Spleen (tissue), 13 donors: ENCODE measurements at places on chromosomes 2 and 18.

- peak; percentile 67 for DNase-seq
Measured at GRCh38 chr2:17805717-17806363, 10.4 kb upstream of the MSGN1 start.

- DNase-seq: no peak
Measured at GRCh38 chr2:30987566-30987965, 150.7 kb downstream of the GALNT14 start.

GRCh38 chr2:195711478-195711877 is 54.5 kb downstream of the SLC39A10 start:
- no peak for DNase-seq

GRCh38 chr2:137050949-137051348 is 285.6 kb downstream of the THSD7B start:
- DNase-seq: no peak

- no peak for DNase-seq
Measured at GRCh38 chr18:64668461-64668962, 519.6 kb upstream of the LINC00305 start.

DNA sequence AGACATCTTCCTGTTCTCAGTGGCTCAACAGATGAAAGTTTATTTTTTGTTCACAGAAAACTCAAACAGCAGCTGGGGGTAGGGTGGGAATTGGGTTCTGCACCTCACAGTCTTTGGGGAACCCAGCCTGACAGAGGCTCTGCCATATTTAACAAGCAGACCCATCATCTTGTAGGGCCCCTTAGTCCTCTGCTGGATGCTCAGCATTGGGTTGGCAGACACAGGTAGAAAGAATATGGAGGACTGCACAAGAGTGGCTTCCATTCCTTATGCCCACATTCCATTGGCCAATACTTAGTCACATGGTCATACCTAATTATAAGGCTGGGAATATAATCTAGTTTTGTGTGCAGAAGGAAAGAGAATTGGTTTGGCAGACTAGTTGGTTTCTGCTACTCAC is 89.1 kb downstream of the MYO3B start:
- no peak for DNase-seq

- no peak for DNase-seq
Measured at GRCh38 chr2:64601034-64601754, 52.5 kb downstream of the SERTAD2 start.

GRCh38 chr2:5373200-5373599 is 319.0 kb upstream of the SOX11 start:
- DNase-seq: no peak

DNA sequence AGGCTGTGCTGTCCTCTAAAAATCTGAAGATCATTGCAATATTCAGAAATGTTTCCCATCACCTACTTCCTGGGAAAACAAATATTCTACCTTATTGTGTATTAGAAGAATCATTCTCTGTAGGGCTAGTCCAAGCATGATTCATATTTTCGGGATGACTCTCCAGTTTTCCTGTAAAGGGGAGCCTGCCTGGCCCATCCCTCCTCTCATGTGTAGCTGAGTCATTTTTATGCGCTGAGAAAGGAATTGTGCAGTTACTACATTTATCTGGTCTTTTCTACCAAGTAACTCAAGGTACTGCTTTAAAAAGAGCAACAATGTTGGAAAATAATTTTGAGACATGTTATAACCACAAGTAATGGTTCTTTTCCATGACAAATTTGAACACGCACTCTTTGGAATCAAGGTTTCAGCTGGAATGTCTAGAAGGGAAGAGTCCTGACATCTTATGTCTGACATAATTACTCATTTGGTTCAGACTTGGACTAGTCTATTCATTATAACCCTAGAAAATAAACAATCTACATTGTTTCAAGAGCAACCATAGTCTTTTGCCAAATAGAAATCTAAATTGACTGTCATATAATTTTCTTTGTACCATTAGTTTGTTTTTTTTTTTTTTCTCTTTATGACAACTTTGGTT is 6.6 kb downstream of the DSG3 start:
- no peak for DNase-seq

- no peak for DNase-seq
Measured at GRCh38 chr2:86239745-86240144, 40.5 kb downstream of the MRPL35 start.

GRCh38 chr2:236946871-236947270 is 138.8 kb upstream of the COPS8 start:
- DNase-seq: peak; percentile 54

DNA sequence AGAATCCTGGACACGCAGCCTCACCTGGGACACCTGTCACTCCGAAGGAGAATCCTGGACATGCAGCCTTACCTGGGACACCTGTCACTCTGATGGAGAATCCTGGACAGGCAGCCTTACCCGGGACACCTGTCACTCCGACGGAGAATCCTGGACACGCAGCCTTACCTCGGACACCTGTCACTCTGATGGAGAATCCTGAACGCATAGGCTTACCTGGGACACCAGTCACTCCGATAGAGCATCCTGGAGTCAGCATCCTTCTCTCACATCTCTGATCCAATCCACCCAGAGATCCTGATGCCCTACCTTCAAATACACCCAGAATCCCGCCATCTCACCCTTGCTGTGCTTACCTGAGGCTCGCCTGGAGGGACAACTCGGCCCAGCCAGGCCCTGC is 154.9 kb downstream of the NDUFA10 start:
- no peak for DNase-seq

DNA sequence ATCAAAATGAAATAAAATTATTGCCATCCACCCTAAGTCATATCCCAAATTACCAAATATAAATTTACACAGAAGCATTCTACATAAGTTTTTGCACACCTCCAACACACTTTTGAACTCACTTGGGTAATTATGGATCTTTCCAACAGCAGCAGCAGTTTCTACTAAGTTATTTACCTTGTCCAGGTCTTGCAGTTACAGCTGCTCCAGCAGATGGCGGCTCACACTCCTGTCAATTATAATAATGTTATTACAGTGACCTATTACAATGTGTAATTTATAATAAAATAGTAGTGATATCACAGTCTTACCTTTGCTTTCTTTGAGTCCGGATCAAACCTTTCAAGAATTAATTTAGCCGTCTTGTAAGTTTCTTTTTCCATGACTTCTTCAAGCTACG is 37.9 kb downstream of the LNPK start:
- no peak for DNase-seq

DNA sequence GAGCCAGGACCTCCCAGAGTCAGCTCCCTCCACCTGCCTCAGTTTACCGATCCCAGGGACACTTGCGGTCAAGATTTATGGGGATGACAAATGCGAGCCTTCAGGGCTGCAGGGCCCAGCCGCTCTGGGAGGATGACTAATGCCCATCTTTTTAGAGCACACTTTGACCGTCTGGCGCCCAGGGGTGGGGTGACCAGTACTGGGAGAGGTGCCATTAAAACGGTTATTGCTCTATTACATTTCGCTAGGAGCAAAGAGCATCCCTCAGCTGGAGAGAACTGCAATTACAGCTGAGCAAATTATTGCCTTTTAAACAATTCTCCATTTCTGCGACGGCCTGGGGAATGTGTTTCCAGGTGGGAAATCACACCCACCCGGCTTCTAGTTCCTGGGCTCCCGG is 42.6 kb upstream of the HPCAL1 start:
- DNase-seq: no peak

DNA sequence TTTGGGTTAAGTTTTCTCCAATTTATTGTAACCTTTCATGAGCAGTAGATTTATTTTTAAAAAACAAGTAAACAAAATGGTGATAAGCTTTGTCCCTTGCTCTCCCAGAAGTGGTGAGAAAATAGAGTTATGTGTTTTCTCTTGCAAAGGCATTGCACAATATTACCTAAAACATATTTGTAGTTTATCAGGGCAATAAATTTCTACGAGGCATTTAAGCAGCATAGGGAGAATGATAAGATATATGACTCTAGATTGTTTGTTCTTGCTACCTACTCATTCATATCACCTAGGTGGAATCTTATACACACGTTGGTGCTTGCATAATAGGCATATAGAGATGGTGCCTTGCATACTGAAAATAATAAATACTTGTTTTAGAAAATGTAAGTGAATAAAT is 201.7 kb downstream of the MYO1B start:
- no peak for DNase-seq

GRCh38 chr2:37676274-37676673 is 4.8 kb upstream of the CDC42EP3 start:
- no peak for DNase-seq

DNA sequence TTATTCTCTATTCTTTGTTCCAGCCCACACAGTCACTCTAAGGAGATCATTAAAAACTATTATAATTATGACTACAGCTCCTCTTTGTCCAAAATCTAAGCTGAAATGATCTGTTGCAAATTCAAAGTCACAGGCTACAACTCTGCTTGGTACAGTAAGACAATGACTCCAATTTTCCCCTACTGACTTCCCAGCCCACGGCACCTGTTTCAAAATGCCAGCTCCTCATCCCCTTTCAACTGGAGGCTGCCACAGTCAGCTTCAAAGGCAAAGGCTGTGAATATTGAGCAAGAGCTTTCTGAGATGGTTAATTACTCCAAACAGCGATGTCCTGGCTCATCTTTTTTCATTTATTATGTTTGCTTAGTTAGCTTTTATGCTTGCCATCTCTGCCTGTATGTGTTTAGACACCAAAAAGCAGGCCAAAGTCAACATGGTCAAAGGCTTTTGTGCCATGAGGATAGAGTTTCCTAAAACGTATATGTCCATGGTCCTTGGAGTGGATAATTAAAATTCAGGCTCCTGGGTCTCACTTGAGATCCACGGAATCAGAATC is 141.1 kb downstream of the DOCK10 start:
- no peak for DNase-seq

DNA sequence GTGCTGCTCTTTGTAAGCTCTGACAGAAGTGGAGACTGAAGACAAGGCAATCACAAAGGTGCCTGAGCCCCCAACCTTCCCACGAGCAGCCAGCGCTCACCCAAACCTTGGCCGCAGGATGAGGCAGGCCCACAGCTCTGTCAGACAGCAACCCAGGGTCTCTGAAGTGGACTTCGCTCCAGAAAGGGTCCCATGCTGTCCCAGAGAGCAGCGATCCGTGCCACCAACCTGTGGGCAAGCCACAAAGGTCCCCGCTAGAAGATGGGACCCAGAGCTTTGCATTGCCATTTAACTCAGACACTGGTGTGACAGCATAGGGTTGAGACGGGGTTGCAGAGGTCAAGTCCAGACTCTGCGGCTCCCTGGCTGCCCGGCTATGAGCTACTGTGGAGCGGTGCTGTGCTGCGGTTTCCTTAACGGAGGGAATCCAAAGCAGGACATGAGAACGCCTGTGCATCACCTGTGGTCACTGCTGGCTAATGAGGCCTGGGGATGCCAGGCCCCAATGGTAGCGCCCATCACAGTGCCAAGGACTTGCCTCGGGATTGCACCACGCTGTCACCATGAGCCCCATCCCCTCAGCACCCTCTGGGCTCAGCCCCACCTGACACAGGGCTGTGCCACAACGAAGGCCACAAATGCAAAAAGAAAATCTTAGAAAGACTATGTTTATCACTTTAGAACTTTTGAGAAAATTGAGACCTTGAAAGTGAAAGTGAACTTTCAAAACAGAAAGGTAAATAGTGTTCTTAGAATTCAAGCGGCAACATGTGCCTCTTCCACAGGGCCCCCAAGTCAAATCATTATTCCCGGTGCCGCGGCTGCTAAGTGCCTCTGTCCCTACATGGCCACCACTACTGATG is 103.4 kb downstream of the HDAC4 start:
- DNase-seq: peak; percentile 72

DNA sequence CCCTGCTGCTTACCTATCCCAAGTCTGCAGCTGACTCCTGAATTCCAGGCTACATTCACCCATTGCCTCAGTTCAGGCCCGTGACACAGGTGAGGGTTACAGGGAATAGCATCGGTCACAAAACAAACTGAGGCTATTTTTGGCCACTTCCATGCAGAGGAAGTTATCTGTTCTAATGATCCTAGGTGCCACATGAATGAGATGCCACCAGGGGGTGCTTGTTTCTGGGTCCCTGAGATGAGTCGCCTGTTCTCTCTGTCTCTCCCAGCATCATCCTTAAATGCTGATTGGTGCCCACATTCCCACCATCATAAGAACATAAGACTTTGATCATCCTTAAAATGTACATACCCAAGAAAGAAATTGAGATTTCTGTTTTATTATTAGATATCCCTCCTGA is 119.0 kb upstream of the CELF4 start:
- no peak for DNase-seq

DNA sequence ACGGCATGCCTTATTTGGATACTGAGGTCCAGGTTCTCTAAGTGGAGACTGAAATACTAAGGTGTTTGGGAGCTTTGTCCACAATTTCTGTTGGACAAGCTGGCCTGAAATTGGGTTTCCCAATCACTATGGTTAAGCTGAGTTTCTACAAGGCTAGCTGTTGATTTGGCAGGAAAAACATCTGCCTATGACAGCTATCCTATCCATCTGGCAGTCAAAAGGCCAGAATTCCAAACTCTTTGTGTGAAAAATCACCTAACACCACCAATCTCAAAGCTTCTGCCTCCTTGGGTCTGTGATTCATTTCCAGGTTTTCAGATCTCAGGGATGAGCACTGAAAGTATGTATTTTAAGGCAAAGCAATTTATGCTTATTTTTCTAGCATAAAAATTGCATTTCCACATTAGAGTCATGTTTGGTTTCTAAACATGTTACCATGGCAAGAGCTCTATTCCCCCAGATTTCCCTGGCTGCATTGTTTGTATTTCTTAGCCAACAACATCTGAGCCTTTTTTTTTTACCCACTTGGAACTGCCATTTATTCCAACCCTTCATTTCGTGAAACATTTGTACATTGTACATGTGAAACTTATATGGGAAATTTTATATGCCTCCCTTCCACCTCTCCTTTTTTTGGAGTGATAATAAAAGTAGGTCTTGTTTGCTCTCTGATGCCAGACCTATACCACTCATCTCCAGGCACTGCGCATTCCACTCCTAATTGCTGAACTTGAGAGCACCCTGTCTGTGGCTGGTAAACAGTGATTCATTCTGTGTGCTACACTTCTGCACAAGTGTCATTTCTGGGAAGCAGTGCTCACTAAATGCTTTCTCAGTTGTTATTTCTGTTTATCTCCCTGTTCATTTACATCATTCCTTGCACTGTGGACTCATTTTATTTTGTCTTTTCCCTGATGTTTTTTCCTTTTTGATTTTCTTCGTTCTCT is 15.9 kb upstream of the CCDC85A start:
- DNase-seq: no peak

DNA sequence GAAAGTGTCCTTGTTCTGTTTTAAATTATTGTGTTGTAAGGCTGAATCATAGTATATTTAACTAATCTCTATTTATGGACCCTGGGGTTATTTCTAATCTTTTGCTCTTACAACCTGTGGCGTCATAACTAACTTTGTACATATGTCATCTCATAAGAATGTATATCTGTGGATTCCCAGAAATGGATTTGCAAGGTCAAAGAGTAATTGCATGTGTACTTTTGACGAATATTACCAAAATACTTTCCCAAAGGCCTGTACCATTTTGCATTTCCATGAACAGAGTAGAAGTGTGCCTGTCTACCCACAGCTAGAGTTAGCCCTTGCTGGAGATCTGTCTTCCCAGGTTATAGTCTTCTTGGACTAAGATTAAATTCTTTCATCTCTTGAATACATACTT is 42.8 kb downstream of the SEMA4F start:
- DNase-seq: no peak

DNA sequence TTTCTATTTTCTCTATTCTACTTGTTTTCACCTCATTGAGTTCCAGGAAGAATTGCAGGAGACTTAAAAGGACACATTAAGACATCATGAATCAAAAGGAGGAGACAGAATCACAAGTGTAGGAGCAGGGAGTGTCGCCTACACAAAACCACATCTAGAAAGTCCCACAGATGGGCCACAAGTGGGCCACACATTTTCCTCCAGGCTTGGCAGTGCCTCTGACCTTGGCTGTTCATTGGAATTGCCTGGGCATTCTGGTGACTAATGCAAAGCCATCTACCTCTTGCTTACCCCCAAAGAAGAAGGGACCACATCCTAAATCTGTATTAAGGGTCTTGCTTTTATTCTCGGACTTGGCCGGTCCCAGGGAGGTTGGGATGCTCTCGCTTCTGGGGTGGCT is 103.6 kb downstream of the KLHL29 start:
- peak; percentile 23 for DNase-seq
